Stimulated activated CD4-positive, alpha-beta T cell treated with anti-CD3 and anti-CD28 coated beads, Interleukin-15, amount 100 ng/mL, for 24 hours (primary cell): ENCODE measurements at places on chromosomes 11 and 22.
A peak's percentile ranks its signal among the peaks of the same experiment; 100 is the strongest.

GRCh38 chr11:133269267-133269666 lies 263.0 kb downstream of the OPCML start:
- no peak for DNase-seq

- DNase-seq = no peak
Measured at GRCh38 chr11:130023204-130023603, 20.6 kb upstream of the PRDM10 start.

- no peak for DNase-seq
Measured at GRCh38 chr11:24747275-24748251, 250.7 kb downstream of the LUZP2 start.

DNA sequence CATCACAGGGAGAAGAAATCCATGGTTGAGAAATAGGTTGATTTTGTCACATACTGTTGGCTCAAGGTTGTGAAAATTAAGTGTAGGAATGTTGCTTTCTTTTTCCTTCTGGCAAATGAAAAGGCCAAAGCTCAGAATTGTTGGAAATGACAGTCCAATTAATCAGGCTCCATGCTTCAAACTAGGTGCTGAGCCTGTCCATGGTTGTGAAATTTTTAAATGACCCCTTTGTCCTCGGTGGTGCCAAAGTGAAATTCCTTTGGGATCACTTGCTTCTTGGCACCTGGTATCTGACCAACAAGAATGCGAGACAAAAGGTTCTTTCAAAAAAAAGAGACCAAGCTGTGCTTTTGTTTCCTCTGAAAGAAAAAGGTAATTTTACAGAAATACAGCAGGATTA lies 451.9 kb downstream of the ETS1 start:
- DNase-seq = no peak

DNA sequence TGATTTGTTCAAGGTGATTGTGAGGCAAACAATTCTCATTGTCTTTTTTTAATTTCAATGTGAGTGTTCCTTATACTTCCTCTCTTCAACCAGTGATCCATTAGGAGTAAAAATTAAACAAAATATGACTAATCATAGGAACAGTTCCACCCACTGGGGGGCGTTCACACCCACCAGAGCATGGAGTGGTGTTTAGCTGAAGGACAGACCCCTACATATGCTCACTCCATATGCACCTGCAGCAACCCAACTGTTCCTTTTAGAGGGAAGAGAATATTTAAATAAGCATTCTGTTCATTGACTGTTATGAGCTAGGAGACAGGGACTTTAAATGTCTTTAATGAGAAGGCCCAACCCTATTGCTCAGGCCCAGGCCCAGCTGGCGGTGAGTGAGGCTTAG lies 78.7 kb upstream of the DRD2 start:
- no peak for DNase-seq

GRCh38 chr11:112291191-112291590 lies 30.5 kb upstream of the PLET1 start:
- no peak for DNase-seq

DNA sequence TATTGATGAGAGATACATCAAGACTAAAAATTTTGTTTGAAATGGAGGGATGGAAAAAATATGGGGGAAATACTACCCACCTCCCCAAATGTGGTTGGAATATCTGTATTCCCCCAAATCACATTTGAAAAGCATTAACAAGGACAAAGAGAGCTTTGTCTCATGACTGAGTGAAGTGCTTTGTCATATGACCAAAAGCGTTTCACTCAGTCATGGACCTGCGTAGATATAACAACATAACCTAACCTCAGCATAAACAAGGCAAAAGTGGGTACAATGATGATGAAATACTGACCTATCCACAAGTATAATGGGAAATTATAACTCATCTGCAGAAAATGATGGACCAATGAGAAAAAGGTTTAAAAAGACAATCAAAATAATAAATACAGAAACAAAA lies 418.3 kb downstream of the TBC1D22A start:
- no peak for DNase-seq

DNA sequence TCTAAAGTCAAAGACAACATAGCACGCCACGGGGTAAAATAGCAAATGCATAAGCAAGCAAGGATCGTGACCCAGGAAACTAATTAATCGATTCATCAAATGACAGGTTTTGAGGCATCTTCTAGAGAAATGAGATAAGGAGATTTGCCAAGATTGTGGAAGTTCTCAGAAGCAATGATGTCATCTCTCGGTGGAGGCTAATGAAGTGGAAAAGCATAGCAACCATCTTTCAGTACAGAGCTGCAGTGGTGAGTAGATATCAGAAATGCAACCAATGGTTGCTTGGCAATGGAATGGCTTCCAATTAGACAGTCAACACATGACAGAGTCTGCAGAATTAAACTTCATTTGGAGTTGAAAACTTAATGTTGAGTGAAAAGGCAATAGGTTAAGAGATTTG lies 116.0 kb downstream of the KIRREL3 start:
- DNase-seq = no peak

- no peak for DNase-seq
Measured at GRCh38 chr22:17832665-17833064, 58.4 kb upstream of the BID start.

- DNase-seq = no peak
Measured at GRCh38 chr11:134060316-134060715, 8.6 kb upstream of the JAM3 start.

DNA sequence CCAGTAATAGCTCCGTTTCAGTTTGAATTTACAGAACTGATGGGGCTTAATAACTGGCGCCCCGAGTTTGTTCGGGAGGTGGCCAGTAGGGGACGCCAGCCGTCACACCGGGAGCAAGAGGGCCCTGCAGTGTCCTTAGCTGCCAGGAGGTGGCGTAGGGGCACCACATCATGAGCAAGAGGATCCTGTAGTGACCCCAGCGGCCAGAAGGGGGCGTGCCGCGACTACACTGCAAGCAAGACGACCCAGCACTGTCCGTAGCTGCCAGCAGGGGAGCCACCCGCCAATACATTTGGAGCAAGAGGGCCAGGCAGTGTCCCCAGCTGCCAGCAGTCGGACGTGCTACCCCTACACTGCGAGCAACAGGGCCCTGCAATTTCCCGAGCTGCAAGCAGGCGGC lies 663.7 kb upstream of the B3GAT1 start:
- DNase-seq = peak; percentile 76

DNA sequence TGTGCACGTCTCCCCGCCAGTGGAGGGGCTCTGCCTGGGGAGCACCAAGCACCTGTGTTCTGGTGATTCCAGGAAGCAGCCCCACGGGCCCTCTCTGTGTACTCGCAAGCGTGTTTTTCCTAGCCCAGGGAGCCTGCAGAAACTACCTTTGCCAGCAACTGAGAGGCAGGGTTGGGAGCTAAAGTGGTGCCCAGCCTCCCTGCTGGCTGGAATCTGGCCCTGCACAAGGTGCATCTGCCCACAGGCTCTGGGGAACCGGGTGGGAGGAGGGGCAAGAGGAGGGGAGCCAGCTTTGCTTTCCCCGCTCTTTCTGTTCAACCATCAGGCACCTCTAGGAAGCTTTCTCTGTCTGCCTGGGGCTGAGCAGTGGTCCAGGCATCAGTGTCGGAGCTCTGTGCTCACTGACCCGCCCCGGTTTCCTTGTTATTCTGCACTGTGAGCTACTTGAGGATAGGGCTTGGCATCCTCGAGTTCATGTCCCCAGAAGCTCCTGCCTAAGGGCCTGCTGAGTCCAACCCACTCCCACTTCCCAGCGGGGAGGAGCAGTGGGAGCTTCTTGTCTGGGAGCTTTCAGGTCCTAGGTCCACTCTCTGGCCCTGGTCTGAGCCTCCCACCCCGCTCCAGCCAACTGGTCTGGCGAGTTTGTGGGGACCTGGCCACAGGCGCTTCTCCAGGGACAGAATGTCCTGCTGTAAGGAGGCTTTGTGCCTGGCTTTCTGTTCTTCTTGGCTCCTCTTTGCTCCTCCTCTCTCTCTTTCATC lies 14.9 kb downstream of the DAGLA start:
- no peak for DNase-seq

- DNase-seq = no peak
Measured at GRCh38 chr22:20434264-20434751, 3.3 kb downstream of the SCARF2 start.

GRCh38 chr11:44235765-44236201 lies 74.2 kb downstream of the ALX4 start:
- no peak for DNase-seq

- no peak for DNase-seq
Measured at GRCh38 chr11:34962034-34962433, 45.6 kb downstream of the PDHX start.

GRCh38 chr11:66362481-66363147 lies 8.9 kb downstream of the SLC29A2 start:
- DNase-seq = no peak

DNA sequence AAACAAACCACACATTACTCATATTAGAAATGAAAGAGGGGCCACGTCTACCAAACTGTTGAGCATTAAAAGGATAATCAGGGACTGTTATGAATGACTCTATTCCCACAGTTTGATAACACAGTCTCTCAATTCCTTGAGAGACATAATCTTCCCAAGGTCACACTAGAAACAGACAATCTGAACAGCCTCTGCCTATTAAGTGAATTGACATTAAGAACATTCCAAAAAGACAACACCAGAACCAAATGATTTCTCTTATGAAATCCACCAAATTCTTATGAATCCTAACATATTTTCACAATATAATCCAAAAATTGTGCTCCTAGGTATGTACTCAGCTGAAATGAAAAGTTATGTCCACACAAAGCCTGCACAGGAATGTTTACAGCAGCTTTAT lies 4.6 kb downstream of the RFPL1 start:
- DNase-seq = no peak

- no peak for DNase-seq
Measured at GRCh38 chr11:130485983-130486382, 37.5 kb downstream of the ADAMTS15 start.

- no peak for DNase-seq
Measured at GRCh38 chr11:122187373-122188165, 71.6 kb upstream of the BLID start.

DNA sequence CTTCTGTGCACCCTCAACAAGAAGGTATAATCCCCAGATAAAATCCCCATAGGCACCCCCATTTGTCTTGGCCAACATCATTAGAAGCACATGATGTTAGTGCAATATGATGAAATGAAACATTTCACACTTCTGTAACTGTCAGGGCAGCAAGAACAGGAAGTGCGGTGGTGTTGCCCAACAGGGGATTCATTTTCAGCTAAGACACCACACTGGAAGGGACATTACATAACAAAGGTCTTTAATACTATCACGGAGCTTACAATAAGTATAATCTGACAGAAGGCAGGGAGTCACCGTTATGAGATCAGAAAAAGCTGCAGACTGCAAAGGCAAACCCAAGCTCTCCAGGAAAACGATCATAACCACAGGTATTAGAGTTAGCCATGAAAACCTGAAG lies 2.0 kb downstream of the OR52W1 start:
- DNase-seq = no peak

DNA sequence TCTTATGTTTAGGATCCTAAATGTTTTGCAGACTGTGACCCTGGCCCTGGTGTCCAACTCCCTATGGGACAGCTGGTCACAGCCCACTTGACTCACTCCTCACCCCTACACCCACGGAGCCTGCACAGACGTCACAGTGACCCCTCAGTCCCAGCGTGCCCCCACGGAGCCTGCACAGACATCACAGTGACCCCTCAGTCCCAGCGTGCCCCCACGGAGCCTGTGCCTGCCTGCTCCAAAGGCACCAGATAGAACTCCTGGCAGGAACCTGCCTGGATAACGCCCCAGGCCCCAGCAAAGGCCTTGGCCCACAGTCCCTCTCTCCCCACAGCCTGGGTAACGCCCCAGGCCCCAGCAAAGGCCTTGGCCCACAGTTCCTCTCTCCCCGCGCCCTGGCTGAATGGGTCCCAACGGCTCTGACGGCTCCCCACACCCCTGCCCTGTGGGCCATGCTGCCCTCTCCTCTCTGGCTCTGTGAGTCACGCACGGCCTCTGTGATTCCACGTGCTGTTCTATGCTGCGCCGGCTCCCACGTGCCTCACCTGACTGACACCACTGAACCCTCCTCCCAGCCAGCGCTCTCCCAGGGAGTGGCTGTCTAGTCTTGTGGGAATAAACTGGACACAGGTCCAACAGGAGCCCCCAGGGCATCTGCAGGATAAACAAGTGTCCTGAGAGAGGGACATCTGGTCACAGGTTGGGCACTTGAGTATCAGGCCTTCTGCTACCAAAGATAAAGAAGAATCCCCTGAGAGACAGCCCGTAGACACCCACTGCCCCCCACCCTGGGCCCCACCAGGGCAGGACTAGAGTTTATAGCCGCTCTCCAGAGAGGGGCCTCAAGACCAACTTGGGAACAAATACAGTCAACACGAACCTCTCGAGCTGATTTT lies 250.3 kb downstream of the BRD1 start:
- DNase-seq = no peak

DNA sequence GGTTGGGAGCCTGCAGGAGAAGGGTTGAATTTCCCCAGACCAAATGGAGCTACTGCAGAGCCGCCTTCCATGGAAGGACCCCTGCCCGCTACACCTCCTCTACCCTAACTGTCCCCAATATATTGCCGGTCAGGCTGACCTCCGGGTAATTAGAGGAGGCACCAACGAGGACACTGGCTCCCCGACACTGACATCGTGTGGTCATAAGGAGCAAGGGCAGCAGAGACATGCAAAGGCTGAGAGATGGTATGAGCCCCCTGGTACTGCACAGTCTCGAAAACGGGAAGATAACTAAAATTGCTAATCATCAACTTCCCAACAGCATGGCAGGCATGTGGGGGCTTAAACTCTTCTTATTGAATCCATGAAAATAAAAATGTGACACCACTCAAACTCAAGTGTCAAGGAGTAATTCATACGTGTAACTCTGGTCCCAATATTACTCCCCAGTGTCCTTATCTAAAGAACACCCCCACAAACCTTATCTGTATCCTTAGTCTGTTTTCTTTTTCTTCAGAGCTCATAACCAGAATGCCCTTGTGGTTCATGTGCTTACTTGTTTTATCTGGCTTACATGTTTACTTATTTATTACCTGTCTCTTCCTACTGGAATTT lies 4.4 kb downstream of the CAVIN3 start:
- DNase-seq = peak; percentile 47

- DNase-seq = no peak
Measured at GRCh38 chr22:29044657-29045176, 16.9 kb downstream of the C22orf31 start.

GRCh38 chr22:31754813-31755212 lies 994 bp downstream of the DEPDC5 start:
- DNase-seq = no peak

- DNase-seq = no peak
Measured at GRCh38 chr11:122851366-122851966, 13.2 kb downstream of the CRTAM start.

- no peak for DNase-seq
Measured at GRCh38 chr11:31959716-31960115, 131.2 kb upstream of the RCN1 start.

DNA sequence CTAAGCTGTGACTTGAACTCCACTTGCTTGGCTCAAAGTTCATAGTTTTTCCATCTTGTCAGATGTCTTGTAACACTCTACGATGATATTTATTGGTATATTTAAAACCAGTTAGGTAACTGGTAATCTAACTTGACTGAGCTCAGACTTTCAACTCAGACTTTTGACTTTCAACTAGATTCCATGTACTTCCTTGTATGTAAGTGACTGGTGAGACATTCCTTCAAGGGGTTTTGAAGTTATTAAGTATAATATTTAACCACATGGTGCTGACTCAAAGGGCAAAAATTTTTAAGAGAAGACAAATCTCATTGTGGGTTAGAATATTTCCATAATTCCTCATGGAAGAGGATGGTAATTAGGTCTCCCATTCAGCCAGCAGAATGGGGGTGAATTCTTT lies 631.3 kb upstream of the ANO5 start:
- no peak for DNase-seq

GRCh38 chr22:48500471-48501230 lies 1327.0 kb downstream of the BRD1 start:
- DNase-seq = no peak

GRCh38 chr11:124898711-124899110 lies 1.0 kb upstream of the ROBO4 start:
- no peak for DNase-seq
